ENCODE measurements at places on chromosomes 1 and 21. TPM values are rescaled to one million over a fixed set of nuclear protein-coding genes. Genes with fewer than 3 reads are reported as not detected.

- no peaks in the 10 kb centered on the region for H3K36me3 ChIP-seq
- no peak overlapping the region for H3K27ac ChIP-seq
- H3K4me1 ChIP-seq = no peaks in the 10 kb centered on the region
- DNase-seq = no peak
- H3K27me3 ChIP-seq = no peaks in the 10 kb centered on the region
Measured at GRCh38 chr1:78913950-78914349, 92.6 kb downstream of the ADGRL4 start.

DNA sequence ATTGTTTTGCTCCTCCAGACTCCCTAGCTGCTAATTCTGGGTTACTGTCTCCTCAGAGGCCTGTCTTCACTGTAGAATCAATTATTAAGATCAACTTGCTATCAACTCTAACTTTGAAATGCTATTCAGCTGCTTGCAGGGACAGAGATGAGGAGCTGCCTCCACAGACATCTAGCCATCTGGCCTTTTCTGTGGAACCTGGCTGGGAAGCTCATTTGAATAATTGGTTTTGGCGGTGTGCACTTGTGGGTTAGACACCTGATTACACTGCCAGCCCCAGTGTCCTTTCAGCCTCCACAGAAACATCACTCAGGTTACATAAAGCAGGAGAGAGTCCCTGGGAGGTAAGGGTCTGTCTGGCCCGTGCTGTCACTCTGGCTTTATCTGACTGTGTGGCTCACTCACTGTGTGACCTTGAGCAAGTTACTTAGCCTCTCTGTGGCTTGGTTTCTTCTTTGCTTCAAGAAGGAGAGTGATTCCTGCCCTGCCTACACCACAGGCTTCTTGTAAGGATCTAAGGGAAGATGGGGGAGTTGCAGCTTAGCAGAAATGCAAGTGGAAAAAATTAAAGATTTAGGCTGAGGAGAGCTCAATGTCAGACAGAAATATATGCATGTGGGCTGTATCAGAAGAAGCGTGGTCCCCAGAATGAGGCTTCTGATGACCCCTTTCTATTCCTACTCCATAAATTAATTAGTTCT lies 131.6 kb downstream of the BEND5 start:
- no peaks in the 10 kb centered on the region for H3K27me3 ChIP-seq
- H3K27ac ChIP-seq = no peak overlapping the region
- no peak overlapping the region for H3K4me3 ChIP-seq
- no peaks in the 10 kb centered on the region for H3K4me1 ChIP-seq
- DNase-seq = no peak

- no peaks in the 10 kb centered on the region for H3K27me3 ChIP-seq
- H3K27ac ChIP-seq = peak overlapping the region; percentile 64
- no peak for DNase-seq
- peaks cover 25% of the 10 kb centered on the region for H3K4me1 ChIP-seq
Measured at GRCh38 chr1:46637444-46638083, 21.0 kb upstream of the MOB3C start.

DNA sequence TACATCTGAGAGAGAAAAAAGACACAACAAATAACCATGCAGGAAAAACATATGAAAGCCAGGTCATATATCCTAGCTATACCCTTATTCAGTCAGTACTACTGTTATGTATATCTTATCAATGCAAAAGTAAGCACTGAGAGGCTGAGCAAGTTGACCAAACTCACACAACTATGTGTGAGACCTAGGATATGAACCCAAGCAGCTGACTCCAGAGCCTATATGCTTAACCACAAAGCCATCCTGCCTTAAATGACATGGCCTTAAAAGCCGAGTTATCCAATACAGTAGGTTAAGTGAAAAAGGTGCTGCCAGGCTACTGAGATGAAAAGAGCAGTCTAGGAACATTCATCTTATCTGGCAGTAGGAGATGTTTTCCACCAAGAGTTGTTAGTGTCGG lies 151.6 kb downstream of the RERE start:
- no peak for DNase-seq
- H3K4me3 ChIP-seq = no peak overlapping the region

DNA sequence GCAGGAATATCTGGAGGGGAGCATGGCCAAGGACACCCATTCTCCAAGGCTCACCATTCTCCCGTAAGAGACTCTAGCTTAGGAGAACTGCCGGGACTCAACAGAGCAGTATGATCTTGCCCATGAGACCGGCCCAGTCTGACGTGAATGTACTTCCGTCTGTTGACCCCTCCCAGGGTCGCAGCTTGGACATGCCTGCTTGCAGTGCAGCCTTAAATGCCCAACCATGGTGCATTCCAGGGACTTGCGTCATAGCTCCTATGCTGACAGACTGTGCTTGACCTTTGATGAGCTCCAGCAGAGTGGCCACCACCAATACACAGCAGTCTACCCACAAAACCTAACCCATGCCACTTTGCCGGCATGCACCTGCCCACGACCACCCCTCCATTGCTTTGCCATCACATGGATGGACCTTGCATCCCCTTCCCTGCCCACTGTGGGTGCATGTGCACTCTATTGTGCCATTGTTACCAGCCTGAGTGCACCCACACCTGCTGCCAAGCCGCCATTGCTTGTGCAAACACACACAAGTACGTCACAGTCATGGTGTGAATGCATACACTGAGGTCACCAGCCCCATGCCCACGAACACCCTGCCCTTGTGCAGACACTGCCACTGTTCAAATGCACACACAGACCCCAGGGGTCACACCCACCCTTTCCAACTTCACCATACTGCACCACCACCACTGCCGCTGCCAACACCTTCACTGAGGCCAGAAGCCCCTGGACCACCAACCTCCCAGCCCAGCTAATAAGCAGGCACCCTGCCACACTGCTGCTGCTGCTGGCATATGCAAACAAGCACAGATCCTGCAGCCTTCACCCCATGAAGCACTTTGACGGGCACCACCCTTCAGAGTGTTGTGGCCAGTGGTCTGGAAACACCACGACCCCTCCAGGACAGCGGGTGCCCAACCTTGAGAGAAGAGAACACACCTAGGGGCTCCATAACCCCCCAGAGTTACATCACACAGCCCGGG lies 1141.3 kb downstream of the BRINP3 start:
- H3K4me1 ChIP-seq = no peaks in the 10 kb centered on the region
- DNase-seq = no peak
- H3K4me3 ChIP-seq = no peak overlapping the region

Gene ZNF648
- under 0.01 TPM for total RNA-seq

All from sigmoid colon (tissue), 7 donors.